ENCODE measurements at places on chromosomes 6 and 20.

- no peak overlapping the region for H3K27ac ChIP-seq
- H3K4me1 ChIP-seq = no peaks in the 10 kb centered on the region
- no peak for DNase-seq
- H3K36me3 ChIP-seq = no peaks in the 10 kb centered on the region
- no peaks in the 10 kb centered on the region for H3K27me3 ChIP-seq
These were observed 395.2 kb upstream of the MAP3K7 start for GRCh38 chr6:90982051-90982450.

DNA sequence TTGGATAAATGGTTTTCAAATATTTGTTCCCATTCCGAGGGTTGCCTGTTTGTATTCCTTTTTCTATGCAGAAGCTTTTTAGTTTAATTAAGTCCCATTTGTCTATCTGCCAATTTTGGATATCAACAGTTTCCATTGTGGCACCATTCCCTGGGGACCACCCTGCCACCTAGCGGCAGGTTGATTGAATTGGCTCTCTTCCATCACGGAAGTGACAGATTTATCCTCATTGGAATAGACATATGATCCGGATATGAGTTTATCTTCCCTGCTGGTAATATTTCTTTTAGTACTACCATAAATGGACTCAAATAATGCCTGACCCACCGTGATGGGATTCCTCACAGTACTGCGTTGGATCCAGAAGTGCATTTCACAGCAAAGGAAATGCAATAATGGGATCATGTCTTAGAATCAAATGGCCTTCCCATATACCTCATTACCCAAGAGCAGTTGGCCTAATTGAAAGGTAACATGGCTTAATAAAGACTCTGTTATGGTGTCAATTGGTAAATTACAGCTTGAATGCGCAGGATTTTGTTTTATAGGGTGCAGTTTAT is 327.0 kb downstream of the BMP2 start:
- H3K27me3 ChIP-seq = no peaks in the 10 kb centered on the region
- H3K27ac ChIP-seq = no peak overlapping the region
- DNase-seq = peak; percentile 5
- H3K36me3 ChIP-seq = no peaks in the 10 kb centered on the region
- no peak overlapping the region for H3K4me3 ChIP-seq

DNA sequence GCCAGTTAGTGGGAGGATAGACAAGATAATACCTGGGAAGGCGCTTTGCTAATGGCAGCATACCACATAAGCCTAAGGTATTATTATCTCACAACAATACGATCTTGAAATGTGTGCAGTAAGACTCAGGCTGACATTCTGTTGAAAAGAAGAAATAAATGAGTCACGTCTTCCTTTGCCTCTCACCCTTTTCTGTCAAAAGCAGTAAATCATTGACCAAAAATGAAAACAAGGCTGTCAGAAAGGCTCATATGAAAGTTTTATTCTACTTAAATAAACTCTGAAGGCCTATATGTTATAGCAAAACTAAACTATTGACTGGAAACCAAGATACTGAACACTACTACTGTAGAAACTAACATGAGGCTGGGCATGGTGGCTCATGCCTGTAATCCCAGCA is 43.1 kb upstream of the IL20RA start:
- no peak overlapping the region for H3K4me3 ChIP-seq
- no peak for DNase-seq
- H3K27me3 ChIP-seq = peaks cover 15% of the 10 kb centered on the region
- no peak overlapping the region for H3K27ac ChIP-seq
- no peaks in the 10 kb centered on the region for H3K36me3 ChIP-seq
- no peaks in the 10 kb centered on the region for H3K4me1 ChIP-seq

GRCh38 chr6:79117752-79118151 is 39.7 kb upstream of the PHIP start:
- no peak for DNase-seq
- H3K4me1 ChIP-seq = no peaks in the 10 kb centered on the region
- peaks cover 13% of the 10 kb centered on the region for H3K27me3 ChIP-seq
- no peaks in the 10 kb centered on the region for H3K36me3 ChIP-seq

DNA sequence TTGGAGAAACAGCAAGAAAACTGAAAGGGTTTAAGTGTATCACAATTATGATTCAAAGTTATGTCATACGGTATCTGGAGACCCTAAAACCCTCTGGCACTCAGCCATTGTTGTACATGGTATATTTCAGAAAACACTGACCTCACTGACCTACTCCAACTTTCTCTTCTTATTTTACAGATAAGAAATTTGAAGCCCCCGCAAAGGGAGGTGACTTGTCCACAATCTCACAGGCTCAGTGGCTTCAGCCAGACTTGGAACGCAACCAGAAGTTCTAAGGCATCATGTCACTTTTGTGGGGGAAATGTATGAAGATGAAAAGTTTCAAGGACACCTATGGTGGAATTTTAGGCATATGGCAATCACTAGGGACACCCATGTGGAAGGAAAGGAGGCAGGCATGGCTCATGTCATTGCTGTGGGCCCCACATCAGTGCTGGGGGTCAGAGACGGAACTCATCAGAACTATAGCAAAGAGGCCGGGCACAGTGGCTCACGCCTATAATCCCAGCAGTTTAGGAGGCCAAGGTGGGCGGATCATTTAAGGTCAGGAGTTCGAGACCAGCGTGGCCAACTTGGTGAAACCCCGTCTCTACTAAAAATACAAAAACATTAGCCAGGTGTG is 5.2 kb upstream of the TRIB3 start:
- no peak overlapping the region for H3K4me3 ChIP-seq
- no peaks in the 10 kb centered on the region for H3K27me3 ChIP-seq
- H3K4me1 ChIP-seq = no peaks in the 10 kb centered on the region
- DNase-seq = no peak
- no peak overlapping the region for H3K27ac ChIP-seq
- no peaks in the 10 kb centered on the region for H3K36me3 ChIP-seq

- no peak overlapping the region for H3K27ac ChIP-seq
- H3K36me3 ChIP-seq = no peaks in the 10 kb centered on the region
- H3K4me1 ChIP-seq = no peaks in the 10 kb centered on the region
These were observed 149.0 kb upstream of the FUT9 start for GRCh38 chr6:95866732-95867131.

DNA sequence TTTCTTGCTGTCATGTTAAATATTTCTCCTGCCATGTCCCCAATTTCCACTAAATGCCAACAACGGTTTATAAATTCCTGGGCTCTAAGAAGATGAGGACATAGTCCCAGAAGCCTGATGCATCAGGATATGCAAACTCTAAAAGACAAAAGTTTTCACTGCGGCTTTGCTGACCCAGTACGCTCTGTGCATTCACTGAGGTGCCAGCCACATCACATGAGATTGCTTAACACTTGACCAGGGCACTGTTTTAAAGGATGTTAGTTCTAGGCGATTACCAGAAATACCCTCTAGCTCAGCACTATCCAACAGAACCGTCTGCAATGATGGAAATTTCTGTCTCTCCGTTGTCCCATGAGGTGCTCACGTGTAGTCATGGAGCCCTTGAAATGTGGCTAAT is 19.9 kb upstream of the ADTRP start:
- no peak overlapping the region for H3K4me3 ChIP-seq
- H3K27me3 ChIP-seq = no peaks in the 10 kb centered on the region
- no peak for DNase-seq
- no peaks in the 10 kb centered on the region for H3K36me3 ChIP-seq

DNA sequence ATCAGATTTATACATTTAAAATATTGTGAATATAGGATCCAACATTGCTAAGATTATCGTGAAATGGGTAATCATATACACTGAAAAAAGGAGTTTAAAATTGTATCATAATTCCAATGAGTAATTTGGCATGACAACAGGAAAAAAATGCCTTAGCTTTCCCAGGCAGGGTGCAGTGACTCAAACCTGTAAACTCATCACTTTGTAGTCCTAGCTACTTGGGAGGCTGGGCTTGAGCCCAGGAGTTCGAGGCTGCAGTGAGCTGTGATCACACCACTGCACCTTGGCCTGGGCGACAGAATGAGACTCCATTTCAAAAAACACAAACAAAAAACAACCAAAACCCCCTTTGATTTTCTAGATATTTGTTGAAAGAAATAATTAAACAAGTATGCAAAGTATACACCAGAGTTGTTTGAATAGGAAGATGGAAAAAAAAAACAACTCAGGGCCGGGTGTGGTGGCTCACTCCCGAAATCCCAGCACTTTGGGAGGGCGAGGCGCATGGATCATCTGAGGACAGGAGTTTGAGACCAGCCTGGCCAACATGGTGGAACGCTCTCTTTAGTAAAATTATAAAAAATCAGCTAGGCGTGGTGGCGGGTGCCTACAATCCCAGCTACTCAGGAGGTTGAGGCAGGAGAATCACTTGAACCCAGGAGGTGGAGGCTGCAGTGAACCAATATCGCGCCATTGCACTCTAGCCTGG is 98.7 kb downstream of the TRERF1 start:
- DNase-seq = no peak
- no peaks in the 10 kb centered on the region for H3K4me1 ChIP-seq
- peaks cover 5% of the 10 kb centered on the region for H3K36me3 ChIP-seq

- no peak for DNase-seq
- H3K27me3 ChIP-seq = peaks cover 2% of the 10 kb centered on the region
- no peaks in the 10 kb centered on the region for H3K4me1 ChIP-seq
- no peak overlapping the region for H3K4me3 ChIP-seq
- no peak overlapping the region for H3K27ac ChIP-seq
These were observed 59.4 kb downstream of the TRMT6 start for GRCh38 chr20:5890773-5891441.

DNA sequence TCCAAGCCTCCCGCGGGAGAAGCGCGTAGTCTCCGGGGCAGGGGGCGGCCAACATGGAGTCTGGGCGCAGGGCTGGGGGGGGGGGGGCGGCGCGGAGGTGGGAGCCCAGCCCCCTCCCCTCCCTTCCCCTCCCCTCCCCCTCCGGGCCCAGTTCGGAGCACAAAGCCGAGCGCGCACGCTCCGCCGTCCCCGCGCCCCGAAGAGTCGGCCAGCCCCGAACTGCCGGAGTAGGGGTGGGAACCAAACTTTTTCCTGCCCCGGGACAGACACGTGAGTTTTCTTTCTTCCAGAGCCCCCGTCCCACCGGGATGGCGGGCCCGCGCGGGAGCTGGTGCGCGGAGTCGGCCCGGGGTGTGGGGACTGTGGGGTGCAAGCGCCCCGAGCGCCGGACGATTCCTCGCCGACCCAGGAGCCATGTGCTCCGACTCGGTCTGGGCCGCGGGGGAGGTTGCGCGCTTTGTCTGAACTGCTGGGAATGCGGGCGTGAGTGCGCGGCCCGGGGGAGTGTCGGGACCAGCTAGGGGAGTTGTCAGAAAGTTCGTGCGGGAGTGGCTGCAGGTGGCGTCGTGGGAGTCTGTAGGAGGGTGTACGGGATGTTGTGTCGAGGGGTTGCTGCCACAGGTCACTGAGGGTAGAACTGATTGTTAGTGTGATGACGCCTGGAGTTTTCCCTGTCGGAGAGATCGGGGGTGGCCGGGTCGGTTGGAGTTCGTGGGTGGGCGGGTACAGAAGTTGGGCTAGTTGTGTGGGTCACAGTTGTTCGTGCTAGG is 1.2 kb downstream of the TGIF2 start:
- peak overlapping the region; percentile 100 for H3K27ac ChIP-seq
- no peaks in the 10 kb centered on the region for H3K27me3 ChIP-seq
- H3K36me3 ChIP-seq = peaks cover 14% of the 10 kb centered on the region
- peaks cover 32% of the 10 kb centered on the region for H3K4me1 ChIP-seq
- peak overlapping the region; percentile 58 for H3K4me3 ChIP-seq

- H3K36me3 ChIP-seq = no peaks in the 10 kb centered on the region
- H3K27me3 ChIP-seq = peaks cover 7% of the 10 kb centered on the region
- no peak overlapping the region for H3K4me3 ChIP-seq
- no peak for DNase-seq
- no peaks in the 10 kb centered on the region for H3K4me1 ChIP-seq
These were observed 1.9 kb downstream of the RAB32 start for GRCh38 chr6:146545581-146545980.

- H3K27me3 ChIP-seq = no peaks in the 10 kb centered on the region
- no peak overlapping the region for H3K27ac ChIP-seq
- DNase-seq = no peak
- H3K4me1 ChIP-seq = no peaks in the 10 kb centered on the region
- no peak overlapping the region for H3K4me3 ChIP-seq
These were observed 445.1 kb downstream of the DOK5 start for GRCh38 chr20:54920491-54920890.

DNA sequence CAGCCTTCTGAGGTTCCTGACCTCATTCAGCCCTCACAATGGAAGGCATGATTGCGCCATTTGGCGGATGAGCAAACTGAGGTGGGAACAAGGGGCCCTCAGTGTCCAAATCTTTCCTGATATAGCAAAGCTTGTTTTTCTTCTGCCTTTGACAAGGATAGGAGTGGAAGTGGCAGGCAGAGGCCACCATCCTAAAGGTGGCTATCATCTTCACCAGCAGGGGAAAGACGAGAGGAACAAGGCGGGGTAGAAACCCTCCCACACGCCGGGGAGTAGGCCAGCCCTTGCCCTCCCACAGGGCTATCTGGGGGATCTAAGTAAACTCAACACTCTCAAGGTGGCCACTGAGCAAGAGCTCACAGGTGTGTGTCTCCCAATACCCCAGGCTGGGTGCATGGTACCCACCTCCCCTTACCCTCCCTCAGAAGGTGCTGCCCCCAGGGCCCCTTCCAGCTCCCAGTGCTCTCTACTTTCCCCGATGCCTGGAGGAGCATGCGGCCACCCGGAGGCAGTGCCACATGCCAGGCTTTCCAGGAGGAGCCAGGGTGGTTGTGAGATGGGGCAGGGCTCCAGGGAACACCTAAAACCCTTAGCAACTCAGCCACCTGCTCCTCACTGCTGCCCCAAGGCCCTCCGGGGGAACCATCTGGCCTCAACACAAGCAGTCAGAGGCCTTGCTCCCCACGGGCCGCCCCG is 11.2 kb downstream of the SPDEF start:
- H3K4me1 ChIP-seq = no peaks in the 10 kb centered on the region
- H3K27ac ChIP-seq = no peak overlapping the region
- no peak for DNase-seq
- H3K27me3 ChIP-seq = no peaks in the 10 kb centered on the region
- H3K36me3 ChIP-seq = no peaks in the 10 kb centered on the region
- H3K4me3 ChIP-seq = no peak overlapping the region

DNA sequence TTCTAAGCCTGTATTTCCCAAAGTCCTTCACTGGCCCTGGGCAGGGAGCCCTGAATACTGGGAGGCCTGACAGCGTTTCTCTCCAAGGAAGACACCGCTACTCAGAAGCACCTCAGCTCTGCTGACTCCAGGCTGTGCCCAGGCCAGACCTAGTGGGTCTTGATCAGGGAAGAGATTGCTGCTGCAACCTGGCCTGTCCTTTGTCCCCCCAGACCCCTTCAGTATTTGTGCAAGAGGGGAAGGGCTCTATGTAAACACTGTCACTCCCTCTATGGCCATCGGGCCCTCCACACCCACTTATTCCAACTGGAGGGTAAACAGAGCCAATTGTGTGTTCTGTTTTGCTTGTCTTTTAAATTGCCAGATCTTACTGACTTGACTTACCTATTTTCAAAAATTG is 20.6 kb downstream of the PLEKHG1 start:
- H3K27ac ChIP-seq = no peak overlapping the region
- no peaks in the 10 kb centered on the region for H3K36me3 ChIP-seq

- no peak overlapping the region for H3K27ac ChIP-seq
- H3K36me3 ChIP-seq = peaks cover 25% of the 10 kb centered on the region
- no peaks in the 10 kb centered on the region for H3K27me3 ChIP-seq
- no peak for DNase-seq
- H3K4me3 ChIP-seq = no peak overlapping the region
These were observed 69.5 kb downstream of the PREX1 start for GRCh38 chr20:48758206-48758820.

- H3K27ac ChIP-seq = no peak overlapping the region
- H3K36me3 ChIP-seq = peaks cover 62% of the 10 kb centered on the region
- DNase-seq = no peak
These were observed 8.9 kb downstream of the ATXN1 start for GRCh38 chr6:16752206-16752866.

GRCh38 chr20:37511610-37512275 is 9.3 kb upstream of the NNAT start:
- no peak overlapping the region for H3K4me3 ChIP-seq
- no peaks in the 10 kb centered on the region for H3K27me3 ChIP-seq
- no peaks in the 10 kb centered on the region for H3K4me1 ChIP-seq
- DNase-seq = no peak
